ENCODE measurements at places on chromosomes 5 and 9. TPM values are rescaled to one million over a fixed set of nuclear protein-coding genes. Genes with fewer than 3 reads are reported as not detected.

The SLCO6A1 gene
- not detected for total RNA-seq

The SH2D3C gene
- total RNA-seq: 51.5 TPM

The TAF1L gene
- total RNA-seq: under 0.01 TPM

The INSL6 gene
- total RNA-seq: not detected

The RGS14 gene
- 5.1 TPM for total RNA-seq

The NPR3 gene
- 0.26 TPM for total RNA-seq

The SPACA9 gene
- total RNA-seq: 0.87 TPM

The TMEM215 gene
- total RNA-seq: not detected

The RASEF gene
- total RNA-seq: under 0.01 TPM

The FOXD4 gene
- 0.17 TPM for total RNA-seq

The ADAMTS6 gene
- total RNA-seq: 47.2 TPM

The FOXD1 gene
- 0.09 TPM for total RNA-seq

The EQTN gene
- total RNA-seq: 0.09 TPM

The GABRA1 gene
- total RNA-seq: not detected

The DDX41 gene
- 65.1 TPM for total RNA-seq

The EIF4E1B gene
- not detected for total RNA-seq

The IL5 gene
- total RNA-seq: not detected

The MELK gene
- total RNA-seq: 5.7 TPM

The CCDC180 gene
- 2.2 TPM for total RNA-seq

The CNTNAP3 gene
- 86.4 TPM for total RNA-seq

The GABRB2 gene
- total RNA-seq: not detected

The GMCL2 gene
- not detected for total RNA-seq

The NIM1K gene
- under 0.01 TPM for total RNA-seq

The KIF4B gene
- 0.33 TPM for total RNA-seq

The FIBCD1 gene
- not detected for total RNA-seq

The ZNF300 gene
- 5.4 TPM for total RNA-seq

The SOHLH1 gene
- total RNA-seq: not detected

The CNTNAP3B gene
- total RNA-seq: 162 TPM

The PWWP2A gene
- 14.3 TPM for total RNA-seq

The DMGDH gene
- 0.26 TPM for total RNA-seq

The FLT4 gene
- 533 TPM for total RNA-seq

The LCN1 gene
- not detected for total RNA-seq

The FOXE1 gene
- not detected for total RNA-seq

The CDH9 gene
- total RNA-seq: not detected
